ENCODE measurements at places on chromosomes 4 and X.
A peak's percentile ranks its signal among the peaks of the same experiment; 100 is the strongest.

DNA sequence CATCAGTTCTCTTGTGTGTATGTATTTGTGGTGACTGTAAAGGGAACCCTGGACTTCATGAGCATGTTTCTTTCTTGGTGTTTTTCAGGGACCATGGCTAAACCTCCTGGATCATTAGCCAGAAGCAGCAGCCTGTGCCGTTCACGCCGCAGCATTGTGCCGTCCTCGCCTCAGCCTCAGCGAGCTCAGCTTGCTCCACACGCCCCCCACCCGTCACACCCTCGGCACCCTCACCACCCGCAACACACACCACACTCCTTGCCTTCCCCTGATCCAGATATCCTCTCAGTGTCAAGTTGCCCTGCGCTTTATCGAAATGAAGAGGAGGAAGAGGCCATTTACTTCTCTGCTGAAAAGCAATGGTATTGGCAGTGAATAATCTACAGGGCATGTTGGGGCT lies 157.0 kb downstream of the STIM2 start:
- no peak for DNase-seq

DNA sequence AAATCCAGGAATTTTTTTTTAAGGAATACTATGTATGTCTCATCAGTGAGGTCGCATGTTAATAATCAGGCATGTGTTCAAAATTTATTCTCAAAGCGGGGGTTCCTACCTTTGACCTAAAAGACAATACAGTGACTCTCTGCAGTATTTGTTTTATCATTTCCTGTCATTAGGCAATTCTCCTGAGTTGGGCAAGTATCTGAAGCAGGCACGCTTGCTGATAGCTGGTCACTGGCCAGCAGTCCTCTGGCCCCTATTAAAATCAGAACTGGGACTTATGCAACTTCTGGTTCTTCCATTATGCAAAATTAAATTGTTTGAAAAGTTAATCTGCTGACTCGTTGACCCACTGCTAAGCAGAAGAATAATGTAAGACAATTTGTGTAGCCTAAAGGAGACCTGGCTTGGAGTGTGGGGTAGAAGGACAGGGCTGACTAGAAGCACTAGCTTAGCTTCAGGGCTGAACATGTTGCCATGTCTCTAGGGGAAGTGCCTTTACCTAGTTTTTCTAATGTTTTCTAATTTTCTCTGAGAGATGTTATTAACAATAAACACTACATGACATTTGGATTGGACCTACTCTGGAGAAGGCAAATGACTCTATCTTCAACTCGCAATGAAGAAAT lies 36.0 kb upstream of the GABRA2 start:
- DNase-seq = peak; percentile 2

GRCh38 chrX:11430271-11430670 lies 137.1 kb downstream of the AMELX start:
- peak; percentile 31 for DNase-seq

DNA sequence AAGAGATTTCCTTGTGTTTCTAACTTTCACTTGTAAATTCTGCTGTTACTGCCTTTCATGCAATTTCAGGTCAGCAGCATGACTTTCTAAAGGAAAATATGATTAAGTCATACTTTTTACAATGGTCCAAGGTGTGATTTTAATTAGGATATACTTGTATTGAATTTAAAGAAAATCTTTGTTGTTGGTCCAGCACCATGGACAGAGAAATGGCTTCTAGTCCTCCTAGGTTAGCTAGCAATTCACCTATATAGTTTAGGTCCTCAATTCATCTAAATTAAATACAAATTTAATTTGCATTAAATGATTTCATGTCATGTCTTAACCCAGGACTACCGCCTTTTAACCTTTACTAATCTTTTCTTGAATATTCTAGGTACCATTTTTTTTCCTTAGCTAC lies 304.9 kb upstream of the RPS6KA3 start:
- peak; percentile 4 for DNase-seq

DNA sequence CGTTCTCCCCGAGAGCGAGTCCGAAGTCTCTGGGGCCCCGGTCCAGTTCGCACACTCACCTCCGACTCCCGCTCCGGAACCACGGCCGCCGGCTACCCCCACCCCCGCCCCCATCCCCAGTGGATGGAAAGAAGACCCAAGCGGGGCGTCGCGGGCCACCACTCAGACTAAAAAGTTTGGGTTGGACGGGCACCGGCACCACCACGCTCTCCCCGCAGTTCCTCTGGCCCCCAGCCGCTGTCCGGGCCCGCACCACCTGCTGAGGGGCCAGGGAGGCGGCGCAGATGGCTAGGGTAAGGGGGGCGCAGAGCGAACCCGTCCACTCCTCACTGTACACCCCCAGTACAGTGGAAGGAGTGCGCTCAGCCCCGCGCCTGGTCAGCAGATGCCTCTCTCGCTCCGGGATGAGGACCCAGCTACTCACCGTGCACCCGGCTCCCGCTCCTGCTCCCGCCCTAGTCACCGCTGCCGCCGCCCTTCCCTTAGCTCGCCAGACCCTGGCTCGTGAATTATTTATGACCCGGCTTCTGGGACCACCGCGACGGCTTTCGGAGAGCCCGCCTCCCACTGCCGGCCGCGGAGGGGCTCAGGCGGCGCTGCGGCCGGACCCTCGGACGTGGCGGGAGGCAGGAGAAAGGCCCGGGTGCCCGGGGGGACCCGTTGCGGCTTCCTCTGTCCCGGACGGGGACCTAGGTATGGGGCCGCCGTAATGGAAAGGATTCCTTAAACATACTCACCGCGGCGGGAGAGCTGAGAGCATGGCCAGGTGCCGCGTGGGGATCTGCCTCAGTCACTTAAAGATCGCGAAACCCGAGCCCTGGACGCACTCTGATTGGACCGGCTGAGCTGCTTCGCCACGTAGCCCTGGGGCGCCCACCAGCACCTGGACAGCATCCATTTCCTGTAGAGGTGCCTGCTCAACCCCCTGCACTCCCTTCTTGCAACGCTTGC lies at the start of gene PROM1:
Gene PROM1, minus strand, starts transcription at position 783 of the 951 bp plus-strand sequence. CDS start 8,117 bp downstream, outside the sequence.
- DNase-seq = no peak

DNA sequence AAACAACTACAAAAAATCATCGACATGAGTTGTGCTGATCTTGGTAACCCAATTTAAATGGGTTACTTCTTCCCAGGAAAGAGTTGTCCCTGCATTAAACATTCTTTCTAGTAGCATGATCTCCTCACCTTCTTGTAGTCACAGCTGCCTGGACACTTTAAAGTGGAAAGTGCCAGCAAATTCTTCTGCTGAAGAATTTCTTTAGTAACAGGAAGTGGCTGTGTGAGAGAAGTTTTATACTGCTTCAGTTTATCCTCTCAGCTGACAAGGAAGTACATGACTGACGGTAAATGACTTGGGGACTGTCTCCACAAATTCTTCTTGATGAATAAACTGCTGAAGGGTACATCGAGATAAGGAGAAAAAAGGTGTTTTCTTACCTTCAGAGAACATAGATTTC lies 18.2 kb upstream of the TNIP3 start:
- peak; percentile 33 for DNase-seq

Measured in fibroblast of skin of abdomen (primary cell).